Activated naive CD8-positive, alpha-beta T cell treated with anti-CD3 and anti-CD28 coated beads, Interleukin-2, amount 10 ng/mL, durations not matched to agents 7 days and 5 days (primary cell): ENCODE measurements at places on chromosomes 3 and 15. TPM values are rescaled to one million over a fixed set of nuclear protein-coding genes. Genes with fewer than 3 reads are reported as not detected.

- DNase-seq = no peak
Observed at GRCh38 chr15:93321881-93322282, 232.9 kb upstream of the RGMA start.

DNA sequence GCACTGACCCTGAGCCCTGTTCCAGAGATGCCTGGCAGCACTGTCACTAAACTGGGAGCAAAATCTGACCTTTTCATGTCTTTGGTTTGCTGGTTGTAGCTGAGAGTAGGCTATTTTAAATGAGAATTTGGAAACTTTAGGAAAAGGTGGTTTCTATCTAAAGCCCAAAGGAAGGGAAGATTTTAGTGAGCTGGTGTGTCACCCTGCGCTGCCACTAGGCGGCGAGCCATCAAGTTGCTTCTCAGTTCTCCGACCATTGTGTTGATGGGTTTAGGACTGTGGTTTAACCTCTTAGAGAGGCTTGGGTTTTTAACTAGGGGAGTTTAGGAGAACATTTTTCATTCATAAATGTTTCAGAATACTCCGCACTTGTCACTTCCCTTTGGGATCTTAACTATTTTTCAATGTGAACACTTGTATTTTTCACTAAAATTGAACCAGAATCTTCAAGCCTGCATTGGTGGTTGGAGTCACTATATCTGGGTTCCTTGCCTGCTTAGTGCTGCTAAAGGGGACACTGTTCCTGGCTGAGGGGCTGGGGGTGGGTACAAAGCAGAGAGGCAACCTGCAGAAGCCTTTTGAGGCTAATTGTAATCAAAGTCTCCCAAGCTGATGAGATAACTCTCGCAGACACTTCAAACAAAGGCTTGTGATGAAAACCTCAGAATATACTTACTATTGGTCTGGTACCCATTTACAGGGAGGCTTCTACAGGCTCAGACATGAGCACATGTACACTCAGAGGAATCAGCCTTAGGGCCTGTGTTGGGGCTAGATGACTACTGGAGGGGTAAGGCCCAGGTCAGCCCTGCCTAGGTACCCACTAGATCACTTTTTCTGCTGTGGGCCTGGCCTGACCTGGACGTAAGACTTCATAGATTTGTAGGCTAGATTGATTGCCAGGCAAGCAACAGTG lies 16.8 kb downstream of the EXOSC7 start:
- no peak for DNase-seq

DNA sequence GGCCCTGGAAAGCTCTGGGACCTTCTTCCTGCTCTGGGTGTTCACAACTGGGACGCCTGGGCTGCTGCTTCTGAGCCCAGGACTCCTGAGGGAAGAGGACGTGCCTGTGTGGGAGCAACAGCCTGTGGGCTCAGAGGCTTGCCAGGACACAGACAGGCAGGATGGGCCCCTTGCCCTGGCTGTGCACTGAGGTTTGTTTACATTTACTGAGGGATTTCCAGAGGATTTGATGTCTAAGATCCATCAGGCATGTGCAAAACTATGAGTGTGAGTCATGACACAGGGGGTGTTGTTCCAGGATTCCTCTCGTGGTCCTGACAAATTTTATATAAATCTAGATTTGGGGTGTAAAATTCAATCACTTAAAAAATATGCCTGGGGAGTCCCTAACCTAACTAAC lies 10.6 kb downstream of the CCR9 start:
- no peak for DNase-seq

DNA sequence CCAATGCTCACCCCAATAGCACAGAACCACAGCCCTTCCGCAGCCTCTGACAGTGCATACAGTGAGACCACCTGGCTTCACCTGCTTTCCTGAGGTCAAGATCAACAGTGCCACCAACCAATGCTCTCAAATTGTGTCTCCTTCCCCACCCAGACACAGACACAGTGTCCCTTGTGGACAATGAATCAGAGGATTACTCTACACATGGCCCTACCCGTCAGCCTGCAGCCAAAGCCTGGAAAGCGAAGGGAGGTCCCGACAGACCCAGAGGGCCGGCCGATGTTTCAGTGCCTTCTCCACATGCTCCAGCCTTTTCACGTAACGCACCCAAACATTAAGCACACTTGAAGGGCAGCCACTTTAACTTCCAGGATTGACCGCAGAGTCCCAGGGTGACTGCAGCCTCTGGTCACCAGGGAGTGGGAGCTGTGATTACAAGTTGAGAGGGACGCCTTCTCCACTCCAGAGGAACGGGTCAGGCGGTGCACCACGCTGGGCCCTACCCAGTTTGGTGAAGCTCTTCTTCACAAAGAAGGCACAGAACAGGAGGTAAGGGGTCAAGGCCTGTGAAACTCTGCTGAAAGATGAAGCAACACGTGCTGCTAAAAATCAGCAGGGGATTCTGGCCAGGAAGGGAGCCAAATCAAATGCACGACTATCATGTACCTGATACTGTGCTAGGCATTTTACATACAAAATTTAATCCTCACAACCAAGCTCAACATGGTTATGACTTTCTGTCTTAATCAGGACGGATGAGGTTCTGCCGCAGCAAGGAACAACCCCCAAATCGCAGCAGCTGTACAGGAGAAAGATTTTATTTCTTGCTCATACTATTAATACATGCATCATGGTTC lies 17.2 kb downstream of the KLHL25 start:
- no peak for DNase-seq

DNA sequence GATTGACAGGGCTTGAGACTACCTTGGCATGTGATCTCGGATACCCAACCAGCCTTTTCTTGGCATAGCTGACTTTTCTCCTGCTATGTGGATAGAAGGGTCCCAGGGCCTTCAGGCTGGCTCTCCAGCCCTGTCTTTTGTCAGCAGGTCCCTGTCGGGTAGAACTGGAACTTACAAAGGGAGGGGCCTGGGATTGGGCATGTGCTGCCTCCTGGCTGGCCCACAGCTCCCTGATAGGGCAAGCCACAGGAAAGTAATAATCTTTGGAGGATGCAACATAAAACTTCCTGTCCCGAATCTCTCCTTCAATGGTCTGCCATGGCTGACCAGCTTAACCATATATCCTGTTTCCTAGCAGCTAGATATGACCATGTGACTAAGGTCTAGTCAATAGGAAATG lies 89.1 kb downstream of the ABHD5 start:
- no peak for DNase-seq

DNA sequence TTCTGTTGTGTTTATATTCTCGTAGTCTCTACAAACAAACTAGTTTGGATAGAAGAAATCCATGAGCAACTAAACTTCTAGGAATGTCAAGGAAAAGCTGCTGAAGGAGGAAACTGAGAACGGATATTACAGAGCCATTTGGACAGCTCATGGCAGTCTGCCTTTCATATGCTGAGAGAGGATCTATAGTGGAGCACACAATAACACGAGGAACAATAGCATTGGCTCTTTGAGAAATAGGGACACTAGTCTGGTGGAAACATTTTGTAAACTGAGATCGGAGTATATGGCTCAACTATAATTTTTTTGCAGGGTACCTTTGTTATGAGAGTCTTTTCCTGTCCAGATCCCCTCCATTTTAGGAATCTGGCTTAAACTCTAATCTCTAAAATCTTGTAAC lies 200.5 kb downstream of the CLSTN2 start:
- no peak for DNase-seq

DNA sequence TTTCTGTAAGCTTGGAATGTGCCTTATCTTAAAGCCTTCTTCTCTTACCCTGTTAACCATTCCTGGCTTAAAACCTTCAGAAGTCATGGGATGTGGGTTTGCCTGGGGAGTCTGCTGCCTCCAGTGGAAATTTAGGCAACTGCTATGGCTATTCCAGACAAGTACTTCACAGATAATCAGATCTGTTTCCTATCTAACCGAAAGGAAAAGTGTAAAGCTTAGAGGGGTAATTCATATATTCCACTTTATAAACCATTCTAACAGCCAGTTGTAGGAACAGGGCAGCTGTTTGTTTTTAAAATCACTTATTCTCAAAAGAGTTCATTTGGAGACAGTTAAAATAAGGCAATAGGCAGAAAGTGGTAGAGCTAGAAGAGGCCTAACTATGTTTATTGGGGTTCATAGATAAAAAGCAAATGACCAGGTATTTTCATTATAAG lies 219.9 kb downstream of the TCF12 start:
- DNase-seq = no peak

DNA sequence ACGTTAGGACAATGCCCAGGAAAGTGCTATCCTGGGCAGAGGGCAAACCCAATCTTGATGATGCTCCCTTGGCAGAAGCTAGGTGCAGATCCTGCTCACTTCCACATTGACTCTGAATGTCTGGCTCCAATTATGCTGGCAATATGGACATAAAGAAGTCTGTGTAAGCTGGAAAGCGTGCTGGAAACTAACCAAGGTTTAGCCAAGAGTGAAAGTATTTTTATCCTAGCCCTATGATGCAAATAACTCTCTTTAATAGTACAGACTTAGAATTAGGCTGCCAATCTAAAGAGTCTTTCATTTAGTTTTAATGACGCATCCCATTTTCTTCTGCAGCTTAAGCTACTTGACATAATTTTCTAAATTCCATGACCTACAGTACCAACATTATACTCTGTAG lies 571.8 kb downstream of the TUSC7 start:
- no peak for DNase-seq

- DNase-seq = no peak
Observed at GRCh38 chr15:70172124-70172523, 74.4 kb upstream of the TLE3 start.

- no peak for DNase-seq
Observed at GRCh38 chr3:65330072-65330471, 642.3 kb upstream of the ADAMTS9 start.

DNA sequence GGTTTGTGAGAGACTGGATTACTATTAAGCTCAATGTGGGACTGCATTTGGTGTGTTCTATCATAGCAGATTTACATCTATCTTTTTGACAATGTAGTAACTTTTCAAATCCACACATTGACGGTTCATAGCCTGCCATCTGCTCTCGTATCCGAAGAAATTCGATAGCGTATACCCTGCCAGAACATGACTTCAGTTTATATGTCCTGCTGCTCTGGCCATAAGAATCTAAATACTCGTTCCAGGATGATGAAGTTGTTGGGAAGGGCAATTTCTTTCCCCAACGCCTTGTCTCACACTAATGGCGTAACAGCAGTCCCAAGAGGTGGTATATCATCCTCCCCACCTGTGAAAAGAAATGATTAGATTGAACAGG lies 180.0 kb downstream of the LSAMP start:
- no peak for DNase-seq

Gene GUCA1C
- not detected for total RNA-seq

GRCh38 chr15:59013246-59013873 lies 25.9 kb downstream of the RNF111 start:
- no peak for DNase-seq

GRCh38 chr3:120983321-120983665 lies 75.3 kb downstream of the STXBP5L start:
- no peak for DNase-seq

DNA sequence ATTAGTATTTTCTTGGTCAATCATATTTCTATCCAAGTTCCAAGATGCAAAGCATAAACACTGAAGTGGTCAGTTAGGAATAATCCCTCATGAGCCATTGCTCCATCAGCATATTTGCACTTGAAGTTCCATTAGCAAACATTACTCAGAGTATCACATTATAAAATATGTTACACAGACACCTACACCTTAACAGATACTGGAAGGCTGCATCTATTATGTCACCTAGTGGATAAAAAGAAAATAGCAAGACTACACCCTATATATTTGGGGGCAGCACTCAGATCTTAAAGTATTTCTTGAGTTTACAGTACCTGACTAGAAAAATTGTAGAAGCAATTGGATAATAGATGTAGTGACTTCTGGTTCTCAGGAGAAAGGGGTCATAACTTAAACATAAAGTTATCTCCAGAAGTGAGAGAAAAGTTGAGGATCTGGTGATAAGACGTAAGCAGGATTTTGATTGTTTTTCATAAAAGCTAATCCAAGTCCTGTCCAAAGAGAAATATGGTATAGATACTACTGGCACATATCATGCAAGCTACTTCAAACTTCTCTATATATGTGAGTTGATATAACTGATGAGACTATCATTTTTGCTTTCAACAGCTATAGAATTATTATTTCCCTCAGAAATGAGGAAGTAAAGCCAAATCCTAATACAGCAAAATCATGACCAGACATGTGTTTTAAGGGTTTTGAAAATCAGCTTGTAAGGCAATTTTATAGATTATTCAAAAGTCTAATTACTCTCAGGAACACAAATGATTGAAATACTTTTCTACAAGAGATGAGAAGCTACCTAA lies 422.2 kb downstream of the GBE1 start:
- DNase-seq = no peak

Gene RHCG
- total RNA-seq = not detected

Gene DIPK2A
- total RNA-seq = 17.8 TPM

Gene ATP13A4
- total RNA-seq = 4.2 TPM

Gene PCLAF
- total RNA-seq = 94.2 TPM

DNA sequence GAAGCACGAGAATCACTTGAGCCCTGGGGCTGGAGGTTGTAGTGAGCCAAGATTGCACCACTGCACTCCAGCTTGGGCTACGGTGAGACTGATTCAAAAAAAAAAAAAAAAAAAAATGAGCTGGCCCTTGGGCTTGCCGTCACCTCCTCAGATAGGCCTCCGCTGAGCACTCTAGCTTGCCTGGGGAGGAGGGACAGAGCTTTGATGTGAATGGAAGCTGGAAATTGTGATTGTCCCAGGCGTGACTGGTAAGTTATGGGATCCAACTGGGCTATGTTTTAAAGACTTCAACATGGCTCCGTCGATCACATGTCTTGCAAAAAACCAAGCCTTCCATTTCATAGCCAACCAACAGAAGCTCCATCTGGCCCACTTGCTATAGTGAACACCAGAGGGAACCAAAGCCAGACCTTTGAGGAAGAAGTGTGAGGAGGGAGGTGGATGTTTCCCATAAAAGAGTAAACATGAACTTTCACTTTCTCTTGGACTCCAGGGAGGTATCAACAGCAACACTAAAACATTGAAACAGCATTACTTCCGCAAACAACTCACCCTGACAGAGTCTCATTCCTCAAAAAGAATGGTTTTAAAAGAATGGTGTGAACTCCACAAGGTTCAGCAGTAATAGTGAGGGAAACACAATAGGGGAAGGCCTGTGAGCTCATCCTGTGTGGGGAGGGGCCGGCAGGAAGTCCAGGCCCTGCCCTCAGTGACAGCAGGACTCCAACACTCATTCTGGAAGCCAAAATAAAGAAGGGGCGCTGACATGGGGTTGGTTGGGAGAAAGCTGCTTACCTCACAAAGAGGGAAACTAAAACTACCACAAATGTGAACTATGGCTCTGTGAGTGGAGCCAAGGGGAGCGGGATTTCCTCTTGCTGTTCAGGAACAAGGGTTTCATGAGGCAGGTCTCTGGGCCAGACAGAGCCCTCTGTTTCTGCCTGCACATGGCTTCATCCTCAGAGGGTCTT lies 59.2 kb upstream of the IL12A start:
- no peak for DNase-seq

DNA sequence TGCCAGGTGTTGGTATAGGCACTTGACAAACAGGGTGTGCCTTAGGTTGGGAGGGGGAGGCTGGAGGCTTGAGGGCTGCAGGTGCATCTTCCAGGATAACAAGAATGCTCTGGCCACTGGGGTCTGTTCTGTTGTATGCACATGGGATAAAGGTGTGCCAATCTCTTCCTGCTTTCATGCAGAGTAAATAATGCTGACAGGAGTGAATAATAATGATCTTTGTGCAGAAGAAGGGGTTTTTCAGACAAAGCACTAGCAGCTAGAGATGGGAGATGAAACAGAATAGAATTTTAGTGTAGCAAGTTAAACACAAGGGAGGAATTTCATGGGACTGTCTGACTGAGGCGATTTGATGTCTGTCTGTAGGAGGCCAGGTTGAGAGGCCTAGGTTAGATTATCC lies 1.9 kb upstream of the ROPN1 start:
- no peak for DNase-seq

GRCh38 chr3:196708467-196708866 lies 3.6 kb downstream of the CEP19 start:
- no peak for DNase-seq
